ENCODE measurements at places on chromosomes 1 and 21.

GRCh38 chr1:67264152-67264551 lies 43.5 kb upstream of the IL12RB2 start:
- DNase-seq: no peak

DNA sequence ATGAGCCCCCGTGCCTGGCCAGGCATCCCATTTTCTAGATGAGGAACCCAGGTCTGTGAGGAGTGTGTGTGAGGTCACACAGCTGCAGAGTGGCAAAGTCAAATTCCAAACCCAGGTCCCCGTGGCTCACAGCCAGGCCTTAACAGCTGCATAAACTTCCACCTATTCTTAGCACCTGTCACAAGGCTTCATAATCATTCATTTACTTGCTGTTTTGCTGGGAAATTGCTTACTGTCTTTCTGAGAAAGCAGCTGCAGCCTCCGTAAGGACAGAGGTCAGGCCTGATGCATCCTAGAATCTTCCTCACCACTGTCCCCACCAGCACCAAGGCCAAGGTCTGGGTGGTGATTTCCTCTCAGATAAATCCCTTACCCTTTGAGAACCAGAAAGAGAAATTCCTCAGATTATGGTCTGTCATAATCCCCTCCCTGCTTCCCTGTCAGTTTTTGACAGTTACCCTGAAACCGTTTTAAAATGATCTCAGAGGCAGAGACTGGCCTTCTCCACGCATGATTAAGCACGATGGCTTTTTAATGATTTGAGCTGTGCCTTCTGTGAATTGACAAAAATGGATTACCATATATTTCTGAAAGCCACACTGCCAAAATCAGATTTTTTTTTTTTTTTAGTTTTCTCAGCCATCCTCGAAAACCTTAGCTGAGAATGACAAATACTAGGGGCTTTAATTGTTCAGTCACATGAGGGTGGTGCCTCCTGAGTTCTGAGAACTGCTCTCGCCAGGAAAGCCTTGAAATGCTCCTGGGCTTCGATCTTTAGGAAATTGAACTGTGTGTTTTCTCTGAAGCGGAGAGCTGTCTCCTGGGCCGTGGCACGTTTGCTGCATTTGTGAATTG lies 70.0 kb upstream of the SELENON start:
- no peak for DNase-seq

- DNase-seq: no peak
Measured at GRCh38 chr1:39829791-39830533, 41.3 kb upstream of the BMP8B start.

DNA sequence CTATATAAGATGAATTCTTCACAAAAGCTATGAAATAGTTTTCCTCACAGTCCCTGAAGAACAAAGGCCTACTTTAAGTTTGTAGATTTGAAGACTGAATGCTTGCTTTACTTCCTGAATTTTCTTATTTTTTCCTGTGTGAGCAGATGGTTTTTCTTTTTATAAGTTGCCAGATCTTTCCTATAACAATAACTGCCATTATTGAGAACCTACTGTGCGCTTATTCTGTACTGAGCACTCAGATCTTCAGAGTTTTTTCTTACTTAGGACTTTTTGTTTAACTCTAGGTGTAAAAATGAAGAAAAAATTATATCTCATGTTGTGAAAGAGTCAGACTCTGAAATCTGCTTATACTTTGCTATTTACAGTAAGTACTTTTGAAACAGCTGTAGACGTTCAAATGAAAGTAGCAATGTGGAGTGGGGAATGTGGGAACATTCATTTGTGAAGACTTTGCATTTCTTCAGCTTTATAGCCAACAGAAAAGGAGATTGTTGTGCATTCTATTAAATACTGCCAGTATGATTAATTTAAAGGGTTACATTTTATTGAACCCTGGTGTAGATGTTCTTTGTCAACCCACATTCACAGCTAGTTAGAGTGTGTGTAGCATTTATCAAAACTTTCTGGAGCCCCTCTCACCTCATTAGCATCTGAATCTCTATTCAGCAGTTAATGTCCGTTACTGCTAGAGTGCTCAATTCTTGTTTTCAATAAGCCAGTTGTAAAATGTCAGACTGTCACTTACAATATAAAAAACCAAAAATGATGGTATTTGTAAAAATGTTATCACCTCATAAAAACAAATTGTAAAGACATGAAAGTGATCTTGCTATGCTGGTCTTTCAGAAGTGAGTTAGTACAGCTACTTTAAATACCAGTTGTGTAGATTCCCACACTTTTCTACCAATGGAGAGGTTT lies 29.0 kb downstream of the NFIA start:
- no peak for DNase-seq

DNA sequence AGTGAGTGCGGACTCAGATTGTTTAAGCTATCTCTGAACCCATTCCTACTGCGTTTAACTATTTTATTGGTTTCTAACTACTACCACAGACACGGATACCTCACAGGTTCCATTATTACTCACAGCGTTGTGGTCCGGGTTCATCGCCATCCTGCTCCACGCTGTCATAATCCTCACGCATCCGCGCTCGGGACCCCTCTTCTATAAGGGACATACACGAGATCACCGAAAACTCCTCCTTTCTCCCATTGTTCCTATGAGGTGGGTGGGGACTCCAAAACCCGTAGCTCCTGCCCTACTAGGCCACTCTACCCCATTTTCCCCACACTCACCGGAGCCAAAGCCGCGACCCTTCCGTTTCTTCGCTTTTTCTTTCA lies 610 bp downstream of the RBM8A start:
- DNase-seq: peak; percentile 8

- no peak for DNase-seq
Measured at GRCh38 chr1:34642679-34643078, 112.2 kb upstream of the GJB5 start.

GRCh38 chr1:205240118-205240517 lies 12.4 kb downstream of the TMCC2 start:
- no peak for DNase-seq

GRCh38 chr1:29050166-29050565 lies 73.5 kb downstream of the TMEM200B start:
- no peak for DNase-seq

DNA sequence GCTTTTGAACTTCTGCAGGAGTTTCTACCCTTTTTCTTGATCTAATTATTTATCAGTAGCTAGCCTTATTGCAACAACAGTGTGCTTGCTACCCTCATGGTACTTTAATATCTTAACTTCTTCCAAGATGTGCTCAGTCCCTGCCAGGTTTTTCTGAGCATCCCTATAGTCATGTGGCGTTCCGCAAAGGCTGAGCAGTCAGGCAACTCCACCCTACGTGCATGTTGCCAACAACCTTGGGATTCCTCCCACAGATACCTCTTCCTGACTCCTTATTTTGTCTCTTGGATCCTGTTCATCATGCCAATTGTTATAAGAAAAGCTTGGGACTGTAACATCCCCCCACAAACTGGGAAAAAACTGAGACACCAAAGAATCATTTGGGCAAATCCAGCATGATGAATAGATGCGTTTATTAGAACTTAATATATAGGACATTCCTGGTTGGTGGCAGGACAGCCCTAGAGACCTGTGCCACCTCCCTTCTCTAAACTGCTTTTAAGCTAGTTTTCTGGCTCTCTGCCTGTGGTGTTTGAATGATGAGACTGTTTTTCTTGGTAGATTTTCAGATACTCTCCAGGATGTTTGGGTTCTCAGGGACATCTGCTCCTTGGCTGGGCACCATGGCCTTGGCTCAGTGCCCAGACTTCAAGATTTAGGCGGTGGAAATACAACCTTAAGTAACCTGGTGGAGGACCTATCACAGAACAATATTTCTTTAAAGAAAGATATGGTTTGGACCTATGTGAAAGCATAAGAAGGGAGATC lies 27.1 kb upstream of the KCTD3 start:
- DNase-seq: no peak

DNA sequence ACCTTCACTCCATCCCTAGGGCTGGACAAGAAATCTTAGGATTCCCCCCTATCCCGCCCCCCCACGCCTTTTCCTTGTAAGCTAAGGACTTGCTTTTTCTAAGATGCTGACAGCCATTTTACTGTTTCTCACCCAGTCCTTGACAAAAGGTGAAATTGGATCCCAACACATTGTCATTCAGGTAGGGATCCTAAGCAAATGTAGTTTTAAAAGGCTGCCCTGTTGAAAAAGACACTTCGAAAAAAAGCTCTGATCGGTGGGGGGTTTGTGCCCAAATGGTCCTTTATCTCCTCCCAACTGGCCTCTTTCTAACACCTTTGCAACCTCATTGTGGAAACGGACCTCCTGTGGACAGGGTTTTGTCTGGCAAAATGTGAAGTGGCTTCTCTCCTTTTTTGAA lies 2.9 kb downstream of the CACHD1 start:
- no peak for DNase-seq
